ENCODE measurements at places on chromosomes 6 and 20.
A peak's percentile ranks its signal among the peaks of the same experiment; 100 is the strongest.

GRCh38 chr6:89978749-89979145, 84.5 kb downstream of the GJA10 start:
- DNase-seq: no peak

- DNase-seq: peak; percentile 64
These were observed 31.7 kb upstream of the SCUBE3 start for GRCh38 chr6:35181933-35182612.

DNA sequence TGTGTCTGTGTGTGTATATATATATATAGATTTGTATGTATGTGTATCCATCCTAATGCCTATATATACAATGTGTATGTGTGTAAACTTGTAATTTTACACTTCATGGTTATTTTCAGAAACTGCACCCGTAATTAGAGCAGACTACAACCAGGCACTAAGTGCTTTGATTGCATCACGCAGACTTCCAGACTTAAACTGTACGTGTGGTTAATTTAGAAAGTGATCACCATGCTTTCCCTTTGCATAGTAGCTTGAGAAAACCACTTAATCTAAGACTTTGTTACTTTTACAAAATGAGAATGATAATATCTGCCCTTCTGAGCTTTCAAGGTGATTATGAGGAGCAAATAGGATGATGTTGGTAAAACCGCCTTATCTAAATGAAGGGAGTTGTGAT, 50.1 kb upstream of the E2F3 start:
- DNase-seq: no peak

- no peak for DNase-seq
These were observed 1.0 kb downstream of the NR2E1 start for GRCh38 chr6:108166664-108167448.

DNA sequence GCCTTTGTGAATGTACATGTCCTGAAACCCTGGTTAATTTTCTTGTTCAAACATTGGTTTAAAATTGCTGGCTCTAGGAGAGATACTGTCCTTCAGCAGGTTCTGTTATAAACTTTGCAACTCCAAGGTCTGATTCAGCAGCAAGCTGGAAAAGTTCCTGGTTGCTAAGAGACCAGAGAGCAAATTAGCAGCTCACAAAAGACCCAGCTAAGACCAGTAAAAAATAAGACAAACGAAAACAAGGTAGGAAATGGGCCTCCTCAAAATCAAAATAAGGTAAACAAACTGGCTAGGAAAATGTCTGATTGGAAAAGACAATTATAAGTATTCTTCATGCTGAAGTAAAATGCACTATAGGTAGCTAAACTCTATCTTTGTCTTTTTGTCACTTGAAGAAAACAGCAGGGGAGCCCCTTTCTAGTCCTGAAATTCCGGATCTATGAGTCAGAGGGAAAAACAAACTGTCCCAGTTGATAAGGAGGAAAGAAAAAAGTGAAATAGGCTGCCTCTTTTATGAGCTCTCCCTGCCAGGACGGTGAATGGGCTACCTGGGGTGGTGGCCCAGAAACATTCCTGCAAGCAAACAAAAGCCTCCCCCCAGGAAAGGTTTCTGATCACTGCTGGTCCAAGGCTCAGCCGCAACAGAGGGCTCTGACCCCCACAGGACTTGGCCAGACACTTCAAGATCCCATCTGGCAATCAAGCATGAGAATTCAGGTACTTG, 41.6 kb downstream of the UNC5CL start:
- DNase-seq: peak; percentile 69

- no peak for DNase-seq
These were observed 807 bp downstream of the TBC1D20 start for GRCh38 chr20:461254-462198.

- no peak for DNase-seq
These were observed 99.5 kb downstream of the ANKRD60 start for GRCh38 chr20:58128635-58129625.

GRCh38 chr6:10999994-11000393, 44.1 kb downstream of the ELOVL2 start:
- peak; percentile 66 for DNase-seq

- no peak for DNase-seq
These were observed 201.6 kb downstream of the SYNDIG1 start for GRCh38 chr20:24670981-24671380.

- no peak for DNase-seq
These were observed 191.6 kb upstream of the CCN2 start for GRCh38 chr6:132142768-132143167.

DNA sequence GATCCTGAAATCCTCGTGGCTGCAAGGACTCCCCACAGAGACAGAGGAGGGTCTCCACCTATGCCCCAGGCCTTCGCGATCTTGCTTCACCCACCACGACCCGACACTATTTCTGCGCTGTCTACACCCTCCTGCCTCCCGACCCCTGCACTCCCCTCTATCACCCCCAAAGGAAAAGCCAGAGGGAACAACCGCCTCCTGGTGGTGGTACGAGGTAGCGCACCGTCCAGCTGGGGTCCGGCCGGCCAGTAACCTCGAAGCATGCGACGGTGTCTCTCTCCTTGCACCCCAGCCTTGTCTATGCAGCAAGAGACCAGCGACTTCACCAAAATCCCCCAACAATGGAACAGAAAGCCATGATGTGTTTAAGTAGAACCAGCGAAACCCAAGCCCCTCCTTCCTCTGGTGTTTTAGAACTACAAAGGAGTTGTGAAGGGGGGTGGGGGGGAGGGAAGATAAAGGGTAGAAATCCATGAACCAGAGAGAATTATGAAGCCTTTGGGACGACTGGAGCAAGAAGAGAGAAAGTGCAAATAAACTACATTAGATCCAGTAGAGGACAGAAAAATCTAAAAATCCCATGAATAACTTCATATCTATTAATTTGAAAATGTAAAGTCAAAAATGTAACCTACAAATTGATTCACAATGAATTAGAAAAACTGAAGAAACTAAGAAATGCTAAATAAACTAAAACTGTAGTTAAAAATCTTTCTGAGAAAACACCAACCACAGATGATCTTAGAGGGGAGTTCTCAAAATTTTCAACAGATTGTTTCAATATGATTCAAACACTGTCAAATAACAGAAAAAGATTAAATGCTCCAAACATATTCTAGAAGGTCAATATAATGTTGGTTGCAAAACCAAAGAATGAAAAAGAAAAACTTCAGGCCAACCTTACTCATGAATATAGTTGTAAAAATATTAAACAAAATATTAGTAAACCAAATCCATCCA, 168.0 kb downstream of the CDK19 start:
- no peak for DNase-seq

DNA sequence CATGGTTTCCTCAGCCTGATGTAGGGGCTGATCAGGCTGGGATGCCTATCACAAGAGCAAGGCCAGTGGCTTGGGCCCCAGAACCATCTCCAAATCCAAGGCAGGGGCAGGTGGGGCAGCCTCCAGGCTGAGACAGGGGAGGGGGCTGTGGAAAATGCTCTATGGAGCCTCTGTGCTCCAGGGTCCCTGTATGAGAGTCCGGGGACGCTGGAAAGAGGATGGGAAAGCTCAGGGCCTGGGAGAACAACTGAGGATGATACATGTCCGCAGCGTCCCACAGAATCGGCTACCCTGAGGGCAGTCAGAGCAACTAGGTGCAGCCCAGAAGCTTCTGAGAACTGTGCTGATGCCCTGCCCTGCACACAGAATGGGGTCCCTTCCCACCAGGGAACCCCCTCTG, 43.4 kb downstream of the CPXM1 start:
- no peak for DNase-seq

GRCh38 chr6:41079080-41079479, 6.3 kb downstream of the NFYA start:
- DNase-seq: no peak

- DNase-seq: no peak
These were observed 3.9 kb downstream of the DST start for GRCh38 chr6:56638760-56639159.

GRCh38 chr6:7418238-7418905, 28.8 kb downstream of the RIOK1 start:
- DNase-seq: no peak

DNA sequence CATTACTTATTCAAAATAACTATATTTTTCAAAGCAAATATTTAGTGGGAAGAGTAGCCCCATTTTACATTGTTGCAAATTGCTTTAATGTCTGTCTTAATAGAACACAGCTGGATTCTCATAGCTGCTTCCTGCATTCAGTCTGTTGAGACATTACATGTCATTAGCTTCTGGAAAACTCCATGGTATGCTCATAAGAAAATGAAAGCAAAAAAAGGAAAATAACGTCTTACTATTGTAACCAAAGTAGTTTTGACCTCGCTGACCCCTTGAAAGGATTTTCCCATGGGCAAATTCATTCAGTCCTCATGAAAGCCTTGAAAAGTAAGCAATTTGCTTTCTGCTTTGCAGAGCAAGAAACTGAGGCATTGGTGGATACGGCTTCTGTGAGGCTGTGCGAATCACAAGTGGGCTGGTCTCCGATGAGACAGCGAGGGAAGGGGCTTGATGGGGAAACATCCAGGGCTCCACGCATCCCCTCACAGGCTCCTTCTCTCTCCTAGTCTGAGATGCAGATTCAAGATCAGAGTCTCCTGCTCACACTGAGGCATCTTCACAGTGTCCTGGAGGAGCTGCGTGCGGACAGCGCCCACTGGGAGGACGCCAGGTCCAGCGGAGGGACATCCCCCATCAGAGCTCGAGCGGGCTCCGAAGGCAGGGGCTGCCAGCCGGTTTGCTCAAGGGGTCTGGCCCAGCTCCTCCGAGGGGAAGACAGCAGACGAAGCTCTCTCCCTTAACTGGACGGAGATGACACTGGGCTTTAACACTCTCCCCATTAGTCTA, 3.3 kb downstream of the C20orf202 start:
- no peak for DNase-seq

- no peak for DNase-seq
These were observed 17.5 kb downstream of the SLC52A3 start for GRCh38 chr20:750801-751200.

DNA sequence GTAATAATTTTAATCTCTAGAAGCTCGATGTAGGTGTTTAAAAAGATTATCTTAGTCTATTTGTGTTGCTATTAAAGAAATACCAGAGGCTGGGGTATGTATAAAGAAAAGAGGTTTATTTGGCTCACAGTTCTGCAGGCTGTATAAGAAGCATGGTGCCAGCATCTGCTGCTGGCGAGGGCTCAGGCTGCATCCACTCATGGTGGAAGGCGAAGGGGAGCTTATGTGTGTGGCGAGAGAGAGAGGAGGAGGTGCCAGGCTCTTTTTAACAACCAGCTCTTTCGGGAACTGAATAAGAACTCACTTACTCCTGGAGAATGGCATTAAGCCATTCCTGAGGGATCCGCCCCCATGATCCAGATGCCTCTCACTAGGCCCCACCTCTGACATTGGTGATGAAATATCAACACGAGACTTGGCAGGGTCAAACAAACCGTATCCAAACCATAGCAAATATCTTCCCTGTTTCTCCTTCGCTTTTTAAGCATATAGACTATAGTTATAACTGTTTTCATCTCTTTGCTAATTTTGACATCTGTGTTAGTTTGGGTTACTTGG, 24.5 kb downstream of the CHMP4B start:
- no peak for DNase-seq

DNA sequence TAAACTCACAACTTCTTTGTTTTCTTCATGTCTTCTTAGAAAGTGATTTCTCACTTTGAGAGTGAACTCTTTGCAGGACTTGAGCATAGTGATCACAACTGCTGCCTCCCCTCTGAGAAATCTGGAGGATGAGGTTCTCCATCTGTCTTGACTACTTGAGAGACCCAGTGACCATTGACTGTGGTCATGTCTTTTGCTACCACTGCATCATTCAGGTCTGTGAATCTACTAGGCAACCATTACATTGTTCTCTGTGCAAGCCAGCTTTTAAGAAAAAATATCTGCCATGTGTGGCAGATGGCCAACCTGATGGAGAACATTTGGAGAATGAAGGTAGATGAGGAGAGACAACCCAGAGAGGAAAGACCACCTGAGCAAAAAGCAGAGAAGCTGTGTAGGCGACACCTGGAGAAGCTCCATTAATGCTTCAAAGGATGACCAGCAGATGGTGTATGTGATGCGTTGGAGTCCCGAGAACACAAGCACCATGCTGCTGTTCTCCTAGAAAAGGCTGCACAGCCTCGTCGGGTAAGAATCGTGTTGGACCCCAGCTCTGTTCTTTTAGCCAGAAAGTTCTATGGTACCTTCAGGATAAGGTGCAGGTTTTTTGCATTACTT, 25.1 kb upstream of the TRIM26 start:
- no peak for DNase-seq

- DNase-seq: no peak
These were observed 80.3 kb downstream of the ASXL1 start for GRCh38 chr20:32438331-32438858.

GRCh38 chr6:151290877-151291721, 51.3 kb downstream of the AKAP12 start:
- DNase-seq: peak; percentile 53

- no peak for DNase-seq
These were observed 616.0 kb upstream of the BTBD3 start for GRCh38 chr20:11301699-11302098.

- DNase-seq: no peak
These were observed 1395.2 kb downstream of the EPHA7 start for GRCh38 chr6:92024110-92024509.

Data from astrocyte of the cerebellum (primary cell).